Sigmoid colon (tissue), 7 donors: ENCODE measurements at places on chromosomes 5 and 9. TPM values are rescaled to one million over a fixed set of nuclear protein-coding genes. Genes with fewer than 3 reads are reported as not detected.

Gene SARDH
- 0.49 TPM for total RNA-seq

Gene KCNV2
- total RNA-seq, result not detected

Gene SHC3
- total RNA-seq, result 2.3 TPM

Gene PLGRKT
- 20.6 TPM for total RNA-seq

Gene URM1
- total RNA-seq, result 25.1 TPM

Gene PCDHB2
- total RNA-seq, result 3.2 TPM

GRCh38 chr5:129120158-129120581, 25.6 kb downstream of the ISOC1 start:
- DNase-seq, result no peak

- no peak for DNase-seq
Observed at GRCh38 chr5:161442471-161442870, 104.1 kb downstream of the GABRB2 start.

- DNase-seq, result no peak
Observed at GRCh38 chr9:126403397-126403796, 76.8 kb downstream of the MVB12B start.

- no peak for DNase-seq
Observed at GRCh38 chr5:19319252-19319651, 668.7 kb downstream of the CDH18 start.

GRCh38 chr5:135824541-135825041, 9.9 kb upstream of the SLC25A48 start:
- peak; percentile 54 for DNase-seq

DNA sequence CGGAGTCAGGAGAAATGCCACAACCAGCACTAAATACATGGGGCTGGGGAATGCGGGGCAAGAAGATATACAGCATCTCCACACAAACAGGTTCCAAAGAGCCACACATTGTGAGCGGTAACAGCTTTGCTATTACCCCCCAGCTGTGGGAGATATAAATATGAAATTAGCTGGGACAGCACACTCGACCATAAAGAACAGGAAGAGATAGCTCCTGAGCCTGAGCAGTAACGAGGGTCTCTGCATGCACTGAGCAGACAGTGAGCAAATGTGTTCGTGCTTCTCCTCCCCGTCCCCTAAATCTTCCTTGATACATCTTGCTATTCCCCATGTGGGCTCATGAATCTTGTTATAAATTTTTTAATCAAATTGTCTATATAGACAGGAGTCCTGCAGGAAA, 53.1 kb downstream of the ADAMTS2 start:
- DNase-seq, result no peak

DNA sequence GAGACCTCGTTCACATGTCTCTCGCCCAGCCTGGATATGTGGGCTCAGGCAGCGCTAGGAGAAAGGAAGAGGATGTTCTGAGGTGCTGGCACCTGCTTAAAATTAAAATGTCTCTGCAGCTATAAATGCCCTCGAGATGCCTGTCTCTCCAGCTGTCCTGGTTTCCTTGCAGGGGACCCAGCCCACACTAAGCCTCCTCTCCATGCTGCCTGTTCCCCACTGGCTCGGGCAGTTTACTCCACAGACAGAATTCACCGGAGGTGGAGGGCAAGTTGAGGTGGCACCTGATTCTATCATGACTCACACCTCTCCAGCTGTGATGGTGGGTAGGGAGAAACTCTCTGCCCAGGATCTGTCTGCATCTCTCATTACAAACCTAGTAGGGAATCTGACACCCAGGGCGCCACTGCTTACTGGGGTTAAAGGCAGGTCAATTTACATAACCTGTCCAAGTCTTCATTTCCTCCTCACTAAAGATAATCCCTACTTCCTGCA, 420.9 kb downstream of the SPOCK1 start:
- no peak for DNase-seq
